ENCODE measurements at places on chromosomes 16 and 17.

DNA sequence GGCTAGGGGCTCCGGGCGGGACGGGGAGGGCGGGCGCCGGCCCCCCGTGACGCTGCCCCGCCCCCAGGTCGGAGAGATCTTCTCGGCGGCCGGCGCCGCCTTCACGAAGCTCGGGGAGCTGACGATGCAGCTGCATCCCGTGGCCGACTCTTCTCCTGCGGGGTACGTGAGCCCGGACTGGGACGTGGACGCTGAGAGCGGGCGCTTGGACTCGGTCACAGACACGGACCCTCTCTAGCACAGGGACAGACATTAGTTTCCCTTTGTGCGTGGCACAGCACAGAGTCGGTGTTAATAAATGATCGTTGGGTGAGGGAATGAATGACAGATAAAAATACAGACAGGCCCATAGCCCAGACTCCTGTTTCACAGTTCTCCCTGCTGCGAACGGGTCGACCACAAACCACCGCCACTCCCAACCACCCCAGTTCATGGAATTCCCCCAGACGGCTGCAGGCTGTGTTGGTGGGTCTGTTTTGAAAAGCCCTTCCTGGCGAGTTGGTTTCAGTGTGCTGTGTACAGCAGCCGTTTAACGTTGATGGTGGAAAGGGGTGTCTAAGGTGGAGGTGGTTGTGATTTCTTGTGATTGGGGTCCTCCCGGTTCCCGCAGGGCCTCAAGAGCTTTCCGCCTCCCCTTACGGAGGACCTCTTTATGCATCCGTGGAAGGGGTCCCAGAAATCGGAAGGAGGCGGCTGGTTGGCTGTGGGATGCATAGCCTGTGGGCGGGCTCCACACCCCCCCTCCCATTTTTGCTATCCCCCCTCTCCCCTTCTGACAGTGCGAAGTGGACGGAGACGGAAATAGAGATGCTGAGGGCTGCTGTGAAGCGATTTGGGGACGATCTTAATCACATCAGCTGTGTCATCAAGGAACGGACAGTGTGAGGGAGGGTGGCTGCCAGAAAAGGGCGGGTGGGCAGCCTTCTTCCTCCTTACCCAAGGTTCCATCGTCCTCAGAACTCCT lies 2.9 kb downstream of the RNASEK start:
- DNase-seq: no peak

- DNase-seq: no peak
These were observed 53.6 kb downstream of the XPO6 start for GRCh38 chr16:28158136-28158535.

- DNase-seq: no peak
These were observed 95.5 kb downstream of the GNAO1 start for GRCh38 chr16:56286809-56287208.

DNA sequence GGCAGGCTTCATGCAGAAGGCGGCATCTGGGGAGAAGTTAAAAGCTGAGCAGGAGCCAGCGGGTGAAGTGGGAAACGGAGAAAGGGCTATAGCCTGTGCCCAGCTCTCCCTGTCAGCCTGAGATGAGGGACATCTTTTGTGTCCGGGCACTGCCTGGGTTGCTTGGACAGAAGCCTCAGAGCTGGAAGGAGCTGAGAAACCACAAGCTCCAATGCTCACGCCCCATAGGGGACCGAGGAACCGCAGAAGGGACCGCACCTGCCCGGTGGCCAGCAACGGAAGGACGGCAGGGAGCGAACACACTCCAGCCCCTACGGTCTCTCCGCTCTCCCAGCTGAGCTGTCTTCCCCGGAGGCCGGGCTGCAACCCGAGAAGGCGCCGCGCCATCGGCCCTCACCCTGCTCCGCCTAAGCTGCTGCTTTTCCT lies 175.8 kb downstream of the NPIPB11 start:
- DNase-seq: no peak

- no peak for DNase-seq
These were observed 27.3 kb upstream of the ABCC12 start for GRCh38 chr16:48182979-48183537.

- DNase-seq: no peak
These were observed 3.9 kb upstream of the SGCA start for GRCh38 chr17:50161911-50162288.

- no peak for DNase-seq
These were observed 52.4 kb downstream of the DUSP14 start for GRCh38 chr17:37541880-37542660.

GRCh38 chr16:84082835-84083569 lies 33.7 kb downstream of the MBTPS1 start:
- no peak for DNase-seq
